Skin of body (tissue), 3 donors: ENCODE measurements at places on chromosomes 3 and 15. TPM values are rescaled to one million over a fixed set of nuclear protein-coding genes. Genes with fewer than 3 reads are reported as not detected.

Gene NR1I2
- 0.10 TPM for total RNA-seq

Gene ACTRT3
- 1.7 TPM for total RNA-seq

Gene SLC2A2
- total RNA-seq, result not detected

Gene SLC12A8
- total RNA-seq, result 4.3 TPM

Gene PAQR9
- total RNA-seq, result not detected

Gene USF3
- total RNA-seq, result 8.9 TPM

Gene HAPLN3
- total RNA-seq, result 4.4 TPM

Gene PDIA3
- total RNA-seq, result 88.7 TPM

Gene LRRC49
- 11.4 TPM for total RNA-seq

Gene RTP3
- not detected for total RNA-seq

Gene ANKUB1
- total RNA-seq, result not detected

Gene FAM227B
- total RNA-seq, result 4.7 TPM

Gene MAP6D1
- total RNA-seq, result 1.2 TPM
